ENCODE measurements at places on chromosomes 12 and 14.

DNA sequence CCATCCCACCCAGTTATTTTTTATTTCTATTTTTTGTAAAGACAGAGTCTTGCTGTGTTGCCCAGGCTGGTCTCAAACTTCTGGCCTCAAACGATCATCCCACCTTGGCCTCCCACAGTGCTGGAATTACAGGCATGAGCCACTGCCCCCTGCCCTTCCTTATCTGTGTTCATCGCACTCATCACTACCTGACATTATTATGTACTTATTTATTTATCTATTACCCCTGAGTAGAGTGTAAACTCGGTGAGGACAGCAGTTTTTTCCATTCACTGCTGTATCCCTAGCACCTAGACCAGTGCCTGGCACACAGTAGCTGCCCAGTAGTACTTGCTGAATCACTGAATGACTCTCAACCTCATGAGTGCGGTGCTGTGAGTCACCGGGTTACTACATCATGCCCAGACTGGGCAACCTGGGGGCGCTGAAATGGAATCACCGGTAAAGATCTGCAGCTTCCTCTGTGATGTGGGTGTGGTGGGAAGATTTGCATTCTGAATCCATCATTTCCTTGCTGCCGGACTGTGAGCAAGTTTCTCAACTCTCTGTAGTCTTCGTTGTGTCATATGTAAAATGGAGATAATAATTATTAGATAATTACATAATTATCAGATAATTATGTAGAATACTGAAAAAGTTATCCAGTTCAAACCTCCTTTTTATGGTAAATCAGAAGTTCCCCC, 81.9 kb upstream of the USP44 start:
- DNase-seq = no peak

DNA sequence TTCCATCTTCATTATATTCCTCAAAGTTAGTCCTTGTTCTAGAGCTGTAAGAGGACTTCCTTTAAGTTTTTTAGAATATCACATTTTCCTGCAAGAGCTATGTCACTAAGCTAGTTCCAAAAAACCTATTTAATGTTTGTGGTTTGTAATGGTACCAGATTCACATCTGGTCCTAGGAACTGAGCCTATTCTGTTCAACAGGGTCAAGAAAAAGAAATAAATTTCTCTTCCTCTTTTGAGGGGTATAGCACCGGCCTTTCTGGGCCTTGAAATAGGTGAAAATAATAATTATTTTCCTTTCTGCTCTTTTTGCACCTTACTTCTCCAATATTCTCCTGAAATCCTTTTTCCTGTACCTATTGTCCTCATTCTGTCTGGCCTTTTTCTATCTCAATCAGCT, 3.6 kb upstream of the STXBP6 start:
- DNase-seq = no peak

DNA sequence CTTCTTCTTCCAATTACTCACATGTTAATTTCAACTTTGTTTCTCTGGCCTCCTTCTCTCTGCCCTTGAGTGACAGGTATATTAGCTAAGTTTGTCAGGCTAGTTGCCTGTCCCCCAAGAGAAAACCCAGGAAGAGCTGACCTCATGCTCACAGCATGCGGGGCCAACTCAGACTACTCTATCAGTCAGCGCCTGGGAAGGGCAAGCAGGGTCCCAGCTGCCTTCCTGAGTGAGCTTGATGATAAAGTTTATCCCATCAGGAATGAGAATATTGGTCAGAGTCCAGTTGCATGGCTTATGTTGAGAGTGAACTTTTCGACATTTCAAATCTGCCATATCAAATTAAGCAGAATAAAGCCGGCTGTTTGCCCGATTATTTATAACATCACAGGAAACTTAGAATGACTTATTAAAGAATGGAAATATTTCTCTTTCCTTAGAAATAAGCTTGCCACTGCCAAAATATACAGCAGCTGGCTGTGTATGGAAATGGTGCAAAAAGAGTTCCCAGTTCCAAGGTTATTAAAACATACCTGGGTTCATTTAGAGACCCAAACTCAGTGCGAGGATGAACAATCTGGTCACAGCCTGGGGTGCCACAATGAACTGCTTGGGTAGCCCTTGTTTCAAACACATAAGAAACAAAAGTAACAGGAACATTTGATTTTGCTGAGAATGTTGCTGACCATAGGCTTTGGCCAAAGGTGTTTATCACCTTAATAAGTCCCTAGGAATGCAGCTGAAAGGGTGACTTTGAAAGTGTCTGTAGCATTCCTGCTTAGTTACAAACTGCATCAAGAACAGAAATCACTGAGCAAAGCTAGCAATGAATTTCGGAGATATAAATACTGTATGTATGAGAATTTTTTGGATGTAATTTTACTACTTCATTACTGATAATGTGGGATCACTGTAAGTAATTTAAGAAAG, 1553.8 kb upstream of the FLRT2 start:
- no peak for DNase-seq

GRCh38 chr12:20421421-20421820, 53.1 kb downstream of the PDE3A start:
- DNase-seq = no peak

- DNase-seq = no peak
Observed at GRCh38 chr14:89616425-89616824, 199.4 kb upstream of the FOXN3 start.

- no peak for DNase-seq
Observed at GRCh38 chr12:131482199-131482598, 228.7 kb upstream of the SFSWAP start.

DNA sequence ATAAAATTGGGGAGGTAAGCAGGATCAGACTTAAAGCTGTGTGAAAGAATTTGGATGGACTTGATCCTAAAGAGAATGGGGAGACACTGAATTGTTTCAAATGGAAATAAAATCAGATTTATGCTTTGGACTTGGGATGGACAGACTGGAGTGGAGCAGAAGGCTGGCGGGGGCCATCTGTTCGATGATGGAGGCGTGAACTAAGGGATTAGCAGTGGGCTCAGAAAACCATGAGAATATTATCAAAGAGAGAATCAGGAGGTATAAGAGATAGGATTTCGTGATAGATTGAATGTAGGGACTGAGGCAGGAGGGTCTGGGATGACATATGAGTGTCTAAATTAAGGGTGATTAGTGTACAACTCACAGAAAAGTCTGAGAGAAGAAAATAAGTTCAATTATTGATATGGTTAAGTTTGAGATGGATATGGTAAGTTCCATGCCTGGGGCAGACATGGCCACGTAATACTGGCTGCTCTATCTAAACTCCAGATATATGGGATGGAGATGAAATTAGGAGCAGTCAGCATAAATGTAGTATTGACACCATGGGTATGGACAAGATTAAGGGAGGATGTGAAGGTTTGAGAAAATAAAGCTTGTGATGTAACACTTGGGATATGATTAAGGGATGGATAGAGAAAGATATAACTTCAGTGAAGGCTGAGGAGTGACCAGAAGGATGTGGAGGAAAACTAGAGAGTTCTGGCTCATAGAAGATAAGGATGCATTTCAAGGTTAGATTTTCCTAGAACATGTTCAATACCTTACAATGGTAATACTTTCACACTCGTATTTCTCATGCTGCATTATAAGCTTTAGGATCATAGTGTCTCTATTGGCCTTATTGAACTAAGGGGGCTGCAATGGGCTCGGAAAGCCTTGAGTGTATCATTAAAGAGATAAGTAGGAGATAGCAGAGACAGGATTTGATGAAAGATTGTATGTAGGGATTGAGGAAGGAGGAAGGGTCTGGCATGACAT, 1.0 kb upstream of the TSSK4 start:
- no peak for DNase-seq

DNA sequence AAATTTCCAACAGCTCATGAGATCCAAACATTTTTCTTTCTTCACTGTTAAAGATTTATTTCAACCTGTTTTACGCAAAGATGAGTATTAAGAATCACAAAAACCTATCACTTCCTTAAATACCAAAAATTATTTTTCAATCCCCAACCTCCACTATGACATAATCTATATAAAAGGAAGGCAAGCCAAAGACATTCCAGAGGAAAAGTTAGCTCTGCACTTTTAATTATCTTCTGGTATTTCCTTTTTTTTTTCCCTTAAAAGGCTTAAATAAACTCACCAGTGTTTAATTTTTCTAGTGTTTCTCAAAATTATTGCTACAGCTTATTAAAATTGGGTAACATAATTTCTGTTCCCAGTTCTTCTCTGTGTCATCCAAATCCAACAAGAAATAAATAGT, 75.9 kb downstream of the BMP4 start:
- DNase-seq = no peak
